ENCODE measurements at places on chromosomes 3 and 15.

DNA sequence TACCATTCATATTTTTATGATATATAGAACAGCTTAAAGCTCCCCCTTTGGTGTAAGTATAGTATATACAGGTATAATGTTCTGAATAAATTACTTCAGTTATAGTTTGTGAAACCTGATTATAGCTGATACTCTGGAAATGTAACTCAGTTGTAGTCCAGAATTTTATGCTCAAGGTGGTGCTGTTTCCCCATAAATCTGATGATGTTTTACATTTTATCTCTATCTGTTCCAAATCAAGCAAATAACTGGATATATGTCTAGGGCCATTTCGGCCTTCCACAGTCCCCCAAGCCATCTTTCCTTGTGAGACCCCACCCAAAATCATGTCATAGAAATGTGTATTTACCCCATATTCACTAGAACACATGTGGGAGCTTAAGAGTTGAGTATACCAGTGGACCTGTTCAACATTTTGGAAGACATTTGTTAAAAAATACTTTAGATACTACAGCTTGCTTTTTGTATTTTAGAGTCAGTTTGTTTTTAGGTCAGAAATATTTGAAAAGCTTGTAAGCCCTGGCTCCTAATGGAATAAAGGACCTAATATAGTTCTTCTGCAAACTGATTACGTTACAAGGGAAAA lies 107.1 kb downstream of the ATG7 start:
- peaks cover 30% of the 10 kb centered on the region for H3K36me3 ChIP-seq
- H3K27me3 ChIP-seq: no peaks in the 10 kb centered on the region
- H3K27ac ChIP-seq: no peak overlapping the region
- DNase-seq: no peak

- H3K4me3 ChIP-seq: no peak overlapping the region
- H3K36me3 ChIP-seq: no peaks in the 10 kb centered on the region
- no peak for DNase-seq
Observed at GRCh38 chr3:118559286-118559685, 475.4 kb downstream of the IGSF11 start.

DNA sequence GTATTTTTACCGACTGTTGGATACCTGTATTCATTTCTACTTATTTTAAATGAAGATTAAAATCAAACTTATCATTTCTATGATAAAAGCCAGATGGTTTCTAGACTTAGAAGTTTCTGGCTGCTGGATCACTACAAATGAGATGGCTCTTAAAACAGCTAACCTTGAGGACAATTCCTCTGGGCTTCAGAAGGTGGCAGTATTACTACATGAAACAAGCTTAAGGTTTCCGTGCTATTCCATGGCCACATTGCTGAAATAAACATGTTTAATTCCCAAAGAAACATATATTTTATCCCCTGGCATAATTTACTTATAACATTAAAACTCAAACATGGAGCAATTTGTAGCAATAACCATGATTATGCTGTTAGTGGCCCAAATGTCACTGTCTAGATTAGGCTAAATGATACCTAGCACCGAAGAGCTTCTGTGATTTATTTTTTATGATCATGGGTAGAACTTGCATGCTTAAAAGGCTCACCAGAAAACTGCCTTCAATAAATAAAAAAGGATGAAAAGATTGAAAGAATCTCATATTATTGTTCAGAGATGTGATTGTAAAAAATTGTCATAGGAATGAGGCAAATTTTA lies 204.0 kb upstream of the NANOGP8 start:
- no peak for DNase-seq
- H3K36me3 ChIP-seq: no peaks in the 10 kb centered on the region
- H3K4me1 ChIP-seq: no peaks in the 10 kb centered on the region

DNA sequence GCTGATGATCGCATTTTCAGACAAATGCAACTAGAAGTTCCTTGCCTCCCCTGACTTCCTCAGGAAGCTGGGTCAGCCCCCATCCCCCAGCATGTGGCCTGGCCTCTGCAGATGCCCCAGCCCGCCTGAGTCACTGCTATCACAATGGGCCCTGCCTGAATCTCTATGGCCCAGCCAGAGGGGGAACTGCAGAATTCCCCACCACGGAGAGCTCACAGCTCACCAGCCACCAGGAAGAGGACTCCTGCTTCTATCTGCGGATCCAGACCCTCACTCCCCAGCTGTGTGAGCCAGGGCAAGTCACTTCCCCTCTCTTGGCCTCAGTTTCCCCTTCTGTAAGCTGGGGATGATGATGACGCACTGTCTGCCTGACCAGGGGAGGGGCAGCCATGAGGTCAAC lies 6.9 kb downstream of the PLXND1 start:
- H3K4me3 ChIP-seq: no peak overlapping the region
- H3K27me3 ChIP-seq: peaks cover 7% of the 10 kb centered on the region
- no peaks in the 10 kb centered on the region for H3K36me3 ChIP-seq
- DNase-seq: no peak
- no peaks in the 10 kb centered on the region for H3K4me1 ChIP-seq

DNA sequence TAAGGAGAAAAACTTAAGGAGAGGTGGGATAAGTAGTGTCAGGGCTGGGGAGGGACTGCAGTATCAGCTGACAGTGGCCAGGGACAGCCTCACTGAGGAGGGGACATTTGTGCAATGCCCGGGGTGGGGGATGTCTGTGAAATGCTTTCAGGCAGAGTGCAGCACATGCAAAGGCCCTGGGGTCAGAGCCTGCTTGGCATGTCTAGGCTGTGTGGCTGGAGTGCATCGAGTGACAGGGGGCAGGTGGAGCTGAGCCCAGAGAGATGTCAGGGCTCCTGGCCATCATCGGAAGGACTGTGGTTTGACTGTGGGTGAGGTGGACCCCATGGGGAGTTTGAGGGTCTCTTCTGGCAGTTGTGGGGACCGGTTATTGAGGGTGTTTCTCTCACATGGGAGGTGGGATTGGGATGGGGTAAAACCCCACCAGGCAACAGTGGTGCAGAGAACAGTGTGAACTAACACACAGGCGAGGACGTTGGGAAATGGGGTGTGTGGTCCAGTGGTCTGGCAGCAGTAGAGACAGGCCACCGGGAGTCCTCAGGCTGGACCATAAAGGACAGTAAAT lies 61.2 kb downstream of the FBLN2 start:
- H3K27ac ChIP-seq: no peak overlapping the region
- DNase-seq: no peak
- H3K27me3 ChIP-seq: peaks cover 7% of the 10 kb centered on the region
- H3K4me3 ChIP-seq: no peak overlapping the region
- H3K36me3 ChIP-seq: peaks cover 14% of the 10 kb centered on the region

DNA sequence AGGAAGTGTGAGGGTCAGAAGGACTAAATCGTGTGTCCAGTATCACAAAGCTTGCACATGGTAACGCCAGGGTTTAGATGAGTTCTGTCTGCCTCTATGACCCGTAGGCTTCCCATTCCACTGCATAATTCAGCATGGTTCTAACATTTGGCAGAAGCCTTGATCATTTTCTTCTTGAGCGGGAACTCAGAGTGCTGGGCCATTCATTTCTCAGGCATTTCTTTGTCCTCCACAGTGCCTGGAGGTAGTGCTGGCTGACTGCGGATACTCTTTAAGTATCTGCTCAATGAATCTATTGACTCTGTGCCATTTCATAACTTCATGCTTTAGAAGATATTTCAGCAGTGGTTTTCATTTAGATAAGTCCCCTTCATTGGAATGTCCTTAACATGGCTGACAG lies 370.2 kb downstream of the EPHB1 start:
- DNase-seq: no peak
- no peaks in the 10 kb centered on the region for H3K4me1 ChIP-seq
- H3K27me3 ChIP-seq: no peaks in the 10 kb centered on the region
- H3K4me3 ChIP-seq: no peak overlapping the region

DNA sequence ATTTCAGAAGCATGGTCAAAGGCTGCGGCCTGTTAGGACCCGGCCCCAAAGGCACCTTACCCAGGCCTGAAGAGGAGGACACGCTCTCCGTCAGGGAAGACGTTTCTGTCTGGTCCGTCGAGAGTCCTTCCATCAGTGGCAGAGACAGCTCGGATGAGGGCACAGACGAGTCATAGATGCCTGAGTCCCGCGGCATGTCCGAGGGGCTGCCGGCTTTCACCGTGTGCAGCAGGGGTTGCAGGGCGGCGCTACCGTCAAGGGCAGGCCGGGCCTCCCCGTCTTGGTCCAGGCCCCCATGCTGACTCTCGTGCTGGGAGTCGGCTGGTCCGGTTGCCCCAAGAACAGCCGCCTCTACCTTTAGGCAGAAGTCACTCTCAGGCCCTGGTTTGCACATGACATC lies 37.1 kb downstream of the SPATA12 start:
- H3K27me3 ChIP-seq: peaks cover 5% of the 10 kb centered on the region
- no peak overlapping the region for H3K27ac ChIP-seq
- no peaks in the 10 kb centered on the region for H3K36me3 ChIP-seq
- no peak for DNase-seq
- peaks cover 4% of the 10 kb centered on the region for H3K4me1 ChIP-seq

DNA sequence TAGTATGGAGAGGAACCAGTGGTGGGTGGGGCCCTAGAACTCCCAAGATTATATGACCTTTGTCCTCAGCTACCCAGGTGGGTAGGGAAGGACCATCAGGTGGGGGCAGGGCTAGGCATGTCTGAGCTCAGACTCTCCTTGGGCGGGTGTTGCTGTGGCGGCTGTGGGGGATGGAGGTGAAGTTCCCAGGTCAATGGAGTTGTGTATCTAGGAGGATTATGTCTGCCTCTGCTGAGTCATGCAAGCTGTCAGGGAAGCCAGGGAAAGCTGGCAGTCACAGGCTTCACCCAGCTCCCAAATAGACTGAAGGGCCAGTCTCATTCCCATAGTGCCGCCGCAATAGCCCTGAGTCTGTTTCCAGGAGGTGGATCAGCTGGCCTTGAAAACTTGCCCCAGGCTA lies 139.7 kb upstream of the CFAP20DC start:
- H3K4me3 ChIP-seq: no peak overlapping the region
- H3K27ac ChIP-seq: no peak overlapping the region
- no peak for DNase-seq
- H3K36me3 ChIP-seq: no peaks in the 10 kb centered on the region

- no peaks in the 10 kb centered on the region for H3K36me3 ChIP-seq
- H3K27ac ChIP-seq: no peak overlapping the region
- no peak for DNase-seq
- H3K4me3 ChIP-seq: no peak overlapping the region
- no peaks in the 10 kb centered on the region for H3K27me3 ChIP-seq
Observed at GRCh38 chr3:72990701-72991395, 5.8 kb upstream of the PPP4R2 start.

GRCh38 chr15:99708563-99708962 lies 24.7 kb downstream of the LYSMD4 start:
- no peaks in the 10 kb centered on the region for H3K27me3 ChIP-seq
- H3K4me1 ChIP-seq: peaks cover 16% of the 10 kb centered on the region
- H3K27ac ChIP-seq: no peak overlapping the region
- H3K36me3 ChIP-seq: peaks cover 61% of the 10 kb centered on the region
- no peak overlapping the region for H3K4me3 ChIP-seq

DNA sequence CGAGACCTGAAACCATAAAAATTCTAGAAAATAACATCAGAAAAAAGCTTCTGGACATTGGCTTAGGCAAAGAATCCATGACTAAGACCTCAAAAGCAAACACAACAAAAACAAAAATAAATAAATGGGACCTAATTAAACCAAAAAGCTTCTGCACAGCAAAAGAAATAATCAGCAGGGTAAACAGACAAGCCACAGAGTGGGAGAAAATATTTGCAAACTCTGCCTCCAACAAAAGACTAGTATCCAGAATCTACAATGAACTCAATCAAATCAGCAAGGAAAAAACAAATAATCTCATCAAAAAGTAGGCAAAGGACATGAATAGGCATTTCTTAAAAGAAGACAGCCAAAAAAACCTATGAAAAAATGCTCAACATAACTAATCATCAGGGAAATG lies 59.6 kb downstream of the DNAH12 start:
- no peaks in the 10 kb centered on the region for H3K4me1 ChIP-seq
- no peak overlapping the region for H3K4me3 ChIP-seq
- H3K27me3 ChIP-seq: peaks cover 2% of the 10 kb centered on the region
- DNase-seq: no peak
- no peaks in the 10 kb centered on the region for H3K36me3 ChIP-seq

- H3K4me3 ChIP-seq: no peak overlapping the region
- no peaks in the 10 kb centered on the region for H3K4me1 ChIP-seq
- H3K27ac ChIP-seq: no peak overlapping the region
- H3K36me3 ChIP-seq: no peaks in the 10 kb centered on the region
- H3K27me3 ChIP-seq: peaks cover 4% of the 10 kb centered on the region
Observed at GRCh38 chr15:48624700-48625099, 20.8 kb downstream of the FBN1 start.

- no peaks in the 10 kb centered on the region for H3K4me1 ChIP-seq
- H3K4me3 ChIP-seq: no peak overlapping the region
- H3K27me3 ChIP-seq: peaks cover 23% of the 10 kb centered on the region
- no peak for DNase-seq
Observed at GRCh38 chr3:10527295-10528001, 22.1 kb upstream of the ATP2B2 start.

GRCh38 chr15:79962178-79962577 lies 8.8 kb downstream of the BCL2A1 start:
- H3K27ac ChIP-seq: peak overlapping the region; percentile 71
- H3K36me3 ChIP-seq: peaks cover 59% of the 10 kb centered on the region
- H3K27me3 ChIP-seq: no peaks in the 10 kb centered on the region
- H3K4me1 ChIP-seq: peaks cover 60% of the 10 kb centered on the region
- H3K4me3 ChIP-seq: peak overlapping the region; percentile 36
